ENCODE measurements at places on chromosomes 6 and 20.

GRCh38 chr6:134397676-134398075, 79.8 kb upstream of the SGK1 start:
- no peak for DNase-seq

- no peak for DNase-seq
Measured at GRCh38 chr6:90194371-90194841, 102.2 kb downstream of the BACH2 start.

DNA sequence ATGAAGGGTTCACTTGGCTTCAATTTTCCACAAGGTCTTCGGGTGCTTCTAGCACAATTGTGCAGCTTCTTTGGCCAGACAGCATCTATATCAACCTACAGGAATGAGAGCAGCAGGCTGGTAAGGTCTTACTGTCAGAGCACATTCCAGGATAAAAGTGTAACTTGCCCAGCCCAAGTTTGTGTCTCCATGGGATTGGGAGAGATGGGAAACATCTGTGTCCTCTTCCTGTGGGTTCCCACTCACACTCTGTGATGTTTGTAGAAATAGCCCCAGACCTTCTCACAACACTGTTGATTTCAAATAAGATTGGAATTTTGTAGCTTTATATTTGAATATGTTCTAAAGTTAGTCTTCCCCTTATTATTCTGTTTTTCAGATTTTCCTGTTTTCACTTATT, 83.4 kb upstream of the RGS17 start:
- DNase-seq, result no peak

DNA sequence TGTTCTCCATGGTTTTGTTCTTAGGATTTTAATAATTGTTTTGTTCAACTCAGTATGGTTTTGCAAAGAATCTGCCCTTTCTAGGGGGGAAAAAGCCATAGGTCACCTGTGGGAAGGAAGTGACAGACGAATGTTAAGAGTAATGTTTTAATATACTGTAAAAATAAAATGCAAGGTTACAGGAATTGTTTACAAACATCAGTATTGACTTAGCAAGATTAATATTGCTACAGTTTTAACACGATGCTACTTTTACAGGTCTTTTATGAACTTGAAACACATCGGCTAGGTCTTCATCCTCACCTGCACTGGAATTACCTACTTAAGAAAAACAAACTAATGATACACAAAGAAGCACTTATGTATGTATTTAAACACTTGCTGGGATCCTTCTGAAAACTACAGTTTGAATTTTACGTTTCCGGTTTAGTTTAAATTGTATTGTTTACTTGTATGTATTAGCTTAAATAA, 1.7 kb upstream of the NKX2-4 start:
- DNase-seq, result no peak

DNA sequence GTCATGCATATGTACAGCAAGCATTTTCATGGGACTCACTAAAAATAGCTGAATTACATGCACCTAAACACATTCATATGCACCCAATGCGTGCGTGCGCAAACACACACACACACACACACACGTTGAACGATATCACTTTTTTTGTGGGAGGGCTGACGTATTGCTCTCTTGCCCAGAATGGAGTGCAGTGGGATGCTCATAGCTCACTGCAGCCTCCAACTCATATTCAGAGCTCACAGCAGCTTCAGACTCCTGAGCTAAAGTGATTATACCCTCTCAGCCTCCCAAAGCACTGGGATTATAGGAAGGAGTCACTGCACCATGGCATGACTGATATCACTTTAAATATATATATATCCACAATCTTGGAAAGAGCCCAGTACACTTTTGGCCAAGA, 620.4 kb upstream of the MANEA start:
- no peak for DNase-seq

DNA sequence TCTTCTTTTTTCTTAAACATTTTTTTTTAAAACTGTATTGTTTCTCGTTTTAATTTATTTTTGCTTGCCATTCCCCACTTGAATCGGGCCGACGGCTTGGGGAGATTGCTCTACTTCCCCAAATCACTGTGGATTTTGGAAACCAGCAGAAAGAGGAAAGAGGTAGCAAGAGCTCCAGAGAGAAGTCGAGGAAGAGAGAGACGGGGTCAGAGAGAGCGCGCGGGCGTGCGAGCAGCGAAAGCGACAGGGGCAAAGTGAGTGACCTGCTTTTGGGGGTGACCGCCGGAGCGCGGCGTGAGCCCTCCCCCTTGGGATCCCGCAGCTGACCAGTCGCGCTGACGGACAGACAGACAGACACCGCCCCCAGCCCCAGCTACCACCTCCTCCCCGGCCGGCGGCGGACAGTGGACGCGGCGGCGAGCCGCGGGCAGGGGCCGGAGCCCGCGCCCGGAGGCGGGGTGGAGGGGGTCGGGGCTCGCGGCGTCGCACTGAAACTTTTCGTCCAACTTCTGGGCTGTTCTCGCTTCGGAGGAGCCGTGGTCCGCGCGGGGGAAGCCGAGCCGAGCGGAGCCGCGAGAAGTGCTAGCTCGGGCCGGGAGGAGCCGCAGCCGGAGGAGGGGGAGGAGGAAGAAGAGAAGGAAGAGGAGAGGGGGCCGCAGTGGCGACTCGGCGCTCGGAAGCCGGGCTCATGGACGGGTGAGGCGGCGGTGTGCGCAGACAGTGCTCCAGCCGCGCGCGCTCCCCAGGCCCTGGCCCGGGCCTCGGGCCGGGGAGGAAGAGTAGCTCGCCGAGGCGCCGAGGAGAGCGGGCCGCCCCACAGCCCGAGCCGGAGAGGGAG, 580 bp downstream of the VEGFA start:
- peak; percentile 41 for DNase-seq

DNA sequence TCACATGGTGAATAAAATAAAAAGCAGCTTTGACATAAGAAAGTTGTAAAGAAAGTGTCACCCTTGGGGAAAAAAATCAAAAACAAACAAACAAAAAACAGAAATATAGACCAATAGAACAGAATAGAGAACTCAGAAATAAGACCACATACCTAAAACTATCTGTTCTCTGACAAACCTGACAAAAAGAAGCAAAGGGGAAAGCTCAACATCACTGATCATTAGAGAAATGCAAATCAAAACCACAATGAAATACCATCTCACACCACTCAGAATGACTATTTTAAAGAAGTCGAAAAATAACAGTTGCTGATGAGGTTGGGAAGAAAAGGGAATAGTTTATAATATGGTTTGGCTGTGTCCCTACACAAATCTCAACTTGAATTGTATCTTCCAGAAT, 159.1 kb downstream of the TINAG start:
- DNase-seq, result no peak

DNA sequence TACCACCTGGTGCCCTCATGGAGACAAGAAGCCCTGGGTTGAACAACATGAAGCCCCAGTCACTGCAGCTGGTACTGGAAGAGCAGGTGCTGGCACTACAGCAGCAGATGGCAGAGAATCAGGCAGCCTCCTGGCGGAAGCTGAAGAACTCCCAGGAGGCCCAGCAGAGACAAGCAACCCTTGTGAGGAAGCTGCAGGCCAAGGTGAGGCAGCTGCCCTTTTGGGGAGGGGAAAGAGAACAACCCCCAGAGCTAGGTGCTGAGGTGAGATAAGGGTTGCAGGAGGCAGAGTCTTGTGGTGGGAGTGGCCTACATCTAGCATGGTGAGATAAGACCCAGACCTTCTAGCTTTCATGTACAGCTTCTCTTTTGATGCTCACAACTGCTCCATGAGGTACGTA, 7.0 kb downstream of the CEP250 start:
- no peak for DNase-seq

- no peak for DNase-seq
Measured at GRCh38 chr6:111113336-111114086, 26.2 kb downstream of the SLC16A10 start.

- DNase-seq, result no peak
Measured at GRCh38 chr6:93423542-93423941, 4.2 kb upstream of the EPHA7 start.

- DNase-seq, result no peak
Measured at GRCh38 chr20:23246717-23247664, 103.6 kb upstream of the NXT1 start.

DNA sequence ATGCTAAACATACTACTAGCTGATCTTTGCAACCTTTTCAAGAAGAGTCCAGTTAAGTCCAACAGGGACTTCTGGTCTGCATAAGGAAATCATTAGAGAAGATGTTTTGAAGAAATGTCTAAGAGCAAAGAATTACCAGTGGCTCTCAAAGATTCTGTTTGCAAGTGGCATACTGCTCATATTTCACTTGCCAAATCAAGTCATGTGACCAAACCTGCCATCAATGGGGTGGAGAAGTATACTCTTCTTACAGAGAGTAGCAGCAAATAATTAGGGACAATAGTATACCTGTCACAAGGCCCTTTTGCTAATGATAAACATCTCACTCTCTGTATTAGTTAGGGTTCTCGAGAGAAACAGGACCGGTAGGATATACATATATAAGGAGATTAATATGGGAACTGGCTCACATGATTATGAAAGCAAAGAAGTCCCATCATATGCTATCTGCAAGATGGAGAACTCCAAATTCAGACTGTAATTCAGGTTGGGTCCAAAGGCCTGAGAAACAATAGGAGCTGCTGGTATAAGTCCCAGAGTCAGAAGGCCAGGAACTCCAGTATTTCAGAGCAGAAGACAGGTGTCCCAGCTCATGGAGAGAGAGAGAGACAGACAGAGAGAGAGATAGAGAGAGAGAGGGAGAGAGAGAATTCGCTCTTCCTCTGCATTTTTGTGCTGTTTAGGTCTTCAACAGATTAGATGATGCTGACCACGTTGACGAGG, 111.5 kb downstream of the LCA5 start:
- DNase-seq, result no peak

- DNase-seq, result no peak
Measured at GRCh38 chr20:54620611-54621010, 145.2 kb downstream of the DOK5 start.

DNA sequence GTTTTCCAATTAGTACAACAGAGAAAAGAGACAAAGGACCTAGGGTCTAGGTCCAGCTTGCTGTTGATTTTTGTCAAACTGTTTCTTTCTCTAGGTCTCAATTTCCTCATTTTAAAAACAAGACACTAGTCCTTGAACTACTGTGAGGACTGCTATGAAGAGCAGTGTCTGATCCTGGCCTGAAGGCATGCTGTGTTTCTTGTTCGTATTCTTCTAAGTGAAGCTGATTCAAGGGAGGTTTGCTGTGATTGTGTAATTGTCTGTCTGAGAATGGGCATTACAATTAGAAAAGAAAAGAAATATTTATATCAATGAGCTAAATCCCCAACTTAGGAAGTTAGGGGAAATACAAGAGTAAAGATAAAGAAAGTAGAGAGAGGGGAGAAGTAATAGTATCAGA, 228.2 kb upstream of the SUPT3H start:
- DNase-seq, result no peak

GRCh38 chr6:77397561-77397960, 65.7 kb downstream of the HTR1B start:
- no peak for DNase-seq

DNA sequence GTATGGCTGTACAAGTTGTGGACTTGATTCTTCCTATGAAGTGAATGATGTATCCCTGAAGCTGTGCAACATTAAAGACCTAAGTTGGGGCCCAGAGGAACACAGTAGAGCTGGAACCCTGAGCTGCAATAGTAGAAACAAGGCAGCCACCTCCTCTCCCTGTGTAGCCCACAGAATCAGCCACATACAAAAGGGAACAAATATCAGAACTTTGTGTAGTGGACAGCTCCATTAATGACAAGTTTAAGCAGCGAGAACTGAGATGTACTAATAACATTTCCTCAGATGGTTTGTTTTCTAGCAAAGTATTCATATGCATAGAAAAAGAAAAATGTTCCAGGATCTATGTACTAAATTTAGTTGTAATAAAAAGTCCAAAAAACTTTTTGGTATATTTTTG, 19.2 kb downstream of the PHACTR1 start:
- DNase-seq, result no peak

DNA sequence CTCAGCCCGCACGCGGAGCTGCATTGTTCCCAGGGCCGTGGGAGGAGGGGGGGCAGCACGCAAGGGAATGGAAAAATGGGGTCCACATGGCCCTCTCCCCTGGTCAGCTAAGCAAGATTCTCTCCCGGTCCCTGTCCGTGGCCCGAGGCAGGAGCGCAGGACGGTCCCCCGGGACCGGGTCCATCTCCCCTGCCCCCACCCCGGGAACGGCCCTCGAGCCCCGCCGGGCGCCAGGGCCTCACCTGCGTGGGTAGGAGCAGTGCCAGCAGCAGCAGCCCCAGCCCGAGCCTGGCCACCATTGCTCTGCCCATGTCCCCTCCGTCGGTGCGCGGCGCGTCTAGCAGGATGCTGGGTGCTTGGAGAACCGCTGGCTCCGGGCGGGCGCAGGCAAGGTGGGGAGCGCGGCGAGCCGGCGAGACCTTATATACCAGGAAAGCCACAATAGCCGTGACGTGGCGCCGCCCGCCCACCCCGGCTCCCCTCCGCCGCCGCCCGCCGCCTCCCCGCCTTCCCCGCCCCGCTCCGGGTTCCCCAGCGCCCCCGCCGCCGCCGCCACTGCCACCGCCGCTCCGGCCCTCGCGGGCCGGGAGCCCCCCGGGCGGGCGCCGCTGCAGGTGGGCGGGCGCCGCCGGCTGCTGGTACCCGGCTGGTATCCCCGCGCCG, at the start of gene CD24:
CD24 (minus strand) TSS at position 394 of the 663 bp plus-strand sequence; CDS start at position 311, 83 bp downstream.
- no peak for DNase-seq

DNA sequence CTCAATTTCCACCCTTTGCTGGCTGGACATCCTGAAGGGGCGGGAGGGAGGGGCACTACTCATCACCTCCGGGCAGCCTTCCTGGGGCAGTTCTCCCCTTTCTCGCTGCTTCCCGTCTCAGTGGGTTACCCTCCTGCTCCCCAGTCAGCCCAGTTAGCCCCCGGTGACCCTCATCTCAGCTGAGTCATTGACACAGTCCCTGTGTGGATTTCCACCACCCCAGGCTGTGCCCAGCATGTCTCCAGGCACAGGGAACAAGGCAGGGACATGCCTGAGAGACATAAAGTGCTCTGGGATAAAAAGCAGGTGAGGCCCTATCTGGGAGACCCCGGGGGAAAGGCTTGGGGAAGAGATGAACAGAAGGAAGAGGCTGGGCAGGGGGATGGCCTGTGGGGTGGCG, 29.9 kb upstream of the HMGA1 start:
- DNase-seq, result no peak

GRCh38 chr20:25077610-25078169, 4.3 kb downstream of the VSX1 start:
- peak; percentile 17 for DNase-seq

- DNase-seq, result peak; percentile 16
Measured at GRCh38 chr20:33291830-33292355, 8.9 kb downstream of the BPIFB1 start.

GRCh38 chr6:155578251-155578650, 122.6 kb upstream of the NOX3 start:
- DNase-seq, result no peak

- no peak for DNase-seq
Measured at GRCh38 chr6:76694795-76695194, 622.3 kb upstream of the IMPG1 start.

DNA sequence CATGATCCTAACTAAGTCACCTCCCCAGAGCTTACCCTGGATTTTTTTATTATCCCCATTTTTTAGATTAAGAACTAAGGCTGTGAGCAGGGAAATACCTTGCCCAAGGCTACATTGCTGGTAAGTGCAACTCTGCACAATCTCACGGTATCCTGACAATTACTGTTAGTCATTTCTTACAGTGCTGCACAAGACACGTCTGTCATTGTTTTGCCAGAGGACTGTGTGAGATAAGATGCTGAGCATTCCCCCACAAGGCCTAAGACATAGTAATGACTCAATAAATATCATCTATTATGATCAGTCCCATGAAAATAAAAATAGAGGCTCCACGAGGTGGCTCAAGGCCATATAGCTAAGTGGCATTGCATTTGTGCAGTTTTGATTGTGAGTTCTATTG, 21.0 kb downstream of the PFDN4 start:
- no peak for DNase-seq

- no peak for DNase-seq
Measured at GRCh38 chr6:16168121-16168520, 39.2 kb downstream of the MYLIP start.

GRCh38 chr20:57821935-57822334, 112.1 kb upstream of the PMEPA1 start:
- no peak for DNase-seq
